ENCODE measurements at places on chromosomes 2 and 18. TPM values are rescaled to one million over a fixed set of nuclear protein-coding genes. Genes with fewer than 3 reads are reported as not detected.

GRCh38 chr2:58769864-58770234, 528.7 kb upstream of the FANCL start:
- no peak overlapping the region for H3K4me3 ChIP-seq
- peaks cover 6% of the 10 kb centered on the region for H3K4me1 ChIP-seq
- no peak for DNase-seq
- H3K36me3 ChIP-seq, result no peaks in the 10 kb centered on the region
- peaks cover 2% of the 10 kb centered on the region for H3K27me3 ChIP-seq

DNA sequence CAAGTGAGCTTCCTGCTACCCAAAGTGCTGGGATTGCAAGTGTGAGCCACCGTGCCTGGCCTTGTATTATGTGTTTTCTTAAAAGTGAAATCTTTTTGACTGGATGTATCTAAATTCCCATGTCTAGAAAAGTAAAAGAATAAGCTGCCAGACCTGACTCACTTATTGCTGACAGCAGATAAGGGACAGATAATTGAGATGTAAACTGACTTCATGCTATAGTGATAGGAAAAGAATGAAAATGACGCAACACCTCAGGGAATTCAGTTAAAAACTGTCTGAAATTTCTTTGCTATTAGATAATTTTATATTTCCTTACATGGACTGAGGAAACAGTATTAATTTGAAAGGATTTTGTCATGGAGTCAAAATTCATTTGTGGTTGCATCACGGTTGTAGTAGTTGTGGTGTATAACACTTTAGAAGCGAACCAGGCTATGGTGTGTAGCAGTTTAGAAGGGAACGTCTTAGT, 19.4 kb downstream of the TTC27 start:
- DNase-seq, result no peak
- no peaks in the 10 kb centered on the region for H3K4me1 ChIP-seq
- H3K27me3 ChIP-seq, result no peaks in the 10 kb centered on the region

The CLASP1 gene
- 95.8 TPM for total RNA-seq

DNA sequence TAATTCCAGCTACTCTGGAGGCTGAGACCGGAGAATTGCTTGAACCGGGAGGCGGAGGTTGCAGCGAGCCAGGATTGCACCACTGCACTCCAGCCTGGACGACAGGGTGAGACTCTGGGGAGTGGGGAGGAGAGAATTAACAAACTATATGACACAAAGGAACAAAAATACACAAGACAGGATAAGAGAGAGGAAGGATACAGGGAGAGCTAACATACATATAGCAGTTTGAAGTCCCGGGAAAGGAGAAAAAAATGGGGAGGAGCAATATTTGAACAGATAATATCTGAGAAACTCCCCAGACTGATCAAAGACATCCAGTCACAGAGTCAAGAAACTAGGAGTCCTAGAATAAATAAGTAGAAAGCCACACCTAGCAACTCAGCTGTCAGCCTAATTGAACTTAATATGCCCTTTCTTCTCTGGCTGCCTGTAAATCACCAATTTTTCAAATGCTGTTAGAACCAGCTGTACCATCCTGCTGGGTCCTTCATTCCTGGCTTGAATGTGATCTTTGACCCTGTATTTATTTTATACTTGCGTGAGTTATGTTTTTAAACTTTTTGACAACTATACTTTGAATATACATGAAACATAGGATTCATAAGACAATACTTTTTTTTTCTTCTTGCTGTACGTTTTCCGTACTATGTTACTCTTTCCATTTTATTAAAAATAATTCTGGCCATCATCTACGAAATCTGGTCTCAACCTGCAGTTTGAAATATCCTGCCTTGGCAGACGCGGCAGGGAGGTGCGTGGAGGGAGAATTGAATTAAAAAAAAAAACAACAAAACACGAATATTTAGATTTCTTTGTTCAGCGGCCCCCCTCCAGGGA, 876 bp upstream of the CYP27A1 start:
- peaks cover 9% of the 10 kb centered on the region for H3K36me3 ChIP-seq
- peak overlapping the region; percentile 78 for H3K4me3 ChIP-seq
- H3K4me1 ChIP-seq, result peaks cover 22% of the 10 kb centered on the region
- H3K27me3 ChIP-seq, result peaks cover 28% of the 10 kb centered on the region
- no peak for DNase-seq

- peaks cover 12% of the 10 kb centered on the region for H3K4me1 ChIP-seq
- no peak for DNase-seq
- no peak overlapping the region for H3K4me3 ChIP-seq
- H3K36me3 ChIP-seq, result peaks cover 2% of the 10 kb centered on the region
Observed at GRCh38 chr18:58310517-58310916, 266.5 kb downstream of the NEDD4L start.

The REG3A gene
- not detected for total RNA-seq

DNA sequence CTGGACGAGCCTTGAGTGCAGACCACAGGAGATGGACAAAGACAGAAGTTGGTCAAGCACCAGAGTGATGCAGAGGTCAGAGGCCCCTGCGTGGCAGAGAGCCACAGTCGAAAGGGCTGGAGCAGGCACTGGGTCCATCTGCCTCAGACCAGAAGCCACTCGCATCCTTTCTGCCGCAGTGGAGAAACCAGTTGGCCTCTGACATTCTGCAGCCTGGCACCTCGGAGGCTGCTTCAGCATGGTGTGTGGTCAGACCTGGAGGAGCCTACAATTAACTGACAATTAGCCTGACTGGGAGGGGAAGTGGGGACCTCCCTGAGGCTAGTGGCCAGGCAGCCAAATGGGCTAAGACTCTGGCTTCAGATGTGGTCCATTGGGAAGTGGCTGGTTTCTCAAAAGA, 111.1 kb downstream of the SGPP2 start:
- DNase-seq, result no peak
- peaks cover 10% of the 10 kb centered on the region for H3K4me1 ChIP-seq
- no peaks in the 10 kb centered on the region for H3K36me3 ChIP-seq
- no peak overlapping the region for H3K27ac ChIP-seq
- no peaks in the 10 kb centered on the region for H3K27me3 ChIP-seq
- no peak overlapping the region for H3K4me3 ChIP-seq

Data from neural crest cell (in vitro differentiated cells).